ENCODE measurements at places on chromosomes 11 and 22.

DNA sequence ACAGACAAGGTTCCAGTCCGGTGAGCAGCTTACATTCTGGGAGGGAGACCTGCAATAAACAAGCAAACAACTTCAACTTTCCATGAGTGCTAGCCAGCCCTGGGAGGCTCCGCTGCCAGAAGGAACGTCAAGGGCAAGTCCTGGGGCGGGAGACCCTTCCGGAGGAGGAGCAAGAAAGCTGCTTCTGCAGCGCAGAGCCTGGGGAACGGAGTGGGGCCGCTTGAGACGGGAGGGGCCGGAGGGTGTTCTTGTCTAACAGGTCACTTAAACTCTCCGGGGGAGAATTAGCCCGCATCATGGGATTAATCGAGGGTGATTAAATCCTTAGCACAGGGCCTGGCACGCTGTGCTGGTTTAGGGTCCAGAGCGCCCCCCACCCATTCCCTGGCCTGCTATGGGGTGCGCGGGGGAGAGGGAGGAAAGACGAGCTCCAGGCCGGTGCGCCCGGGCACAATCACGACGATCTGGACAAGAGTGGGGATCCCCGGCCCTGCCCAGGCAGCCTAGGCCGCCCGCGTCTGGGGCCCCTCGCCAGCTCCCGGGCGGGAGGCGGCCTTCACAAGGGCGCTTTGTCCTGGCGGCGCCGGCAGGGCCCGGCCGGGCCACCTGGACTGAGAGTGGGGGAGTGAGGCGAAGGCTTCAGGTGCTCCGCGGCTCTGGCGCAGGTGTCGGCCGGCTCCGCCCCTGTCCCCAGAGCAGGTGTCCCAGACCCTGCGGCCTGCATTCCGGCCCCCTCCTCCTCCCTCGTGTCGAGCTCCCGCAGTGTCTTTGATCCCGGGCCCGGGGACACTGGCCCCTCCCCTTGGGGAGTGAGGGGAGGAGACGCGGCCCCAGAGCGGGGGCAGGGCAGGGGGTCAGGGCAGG, 663 bp upstream of the LARGE2 start:
- DNase-seq, result no peak

GRCh38 chr11:103895106-103895505, 141.3 kb upstream of the DDI1 start:
- no peak for DNase-seq

DNA sequence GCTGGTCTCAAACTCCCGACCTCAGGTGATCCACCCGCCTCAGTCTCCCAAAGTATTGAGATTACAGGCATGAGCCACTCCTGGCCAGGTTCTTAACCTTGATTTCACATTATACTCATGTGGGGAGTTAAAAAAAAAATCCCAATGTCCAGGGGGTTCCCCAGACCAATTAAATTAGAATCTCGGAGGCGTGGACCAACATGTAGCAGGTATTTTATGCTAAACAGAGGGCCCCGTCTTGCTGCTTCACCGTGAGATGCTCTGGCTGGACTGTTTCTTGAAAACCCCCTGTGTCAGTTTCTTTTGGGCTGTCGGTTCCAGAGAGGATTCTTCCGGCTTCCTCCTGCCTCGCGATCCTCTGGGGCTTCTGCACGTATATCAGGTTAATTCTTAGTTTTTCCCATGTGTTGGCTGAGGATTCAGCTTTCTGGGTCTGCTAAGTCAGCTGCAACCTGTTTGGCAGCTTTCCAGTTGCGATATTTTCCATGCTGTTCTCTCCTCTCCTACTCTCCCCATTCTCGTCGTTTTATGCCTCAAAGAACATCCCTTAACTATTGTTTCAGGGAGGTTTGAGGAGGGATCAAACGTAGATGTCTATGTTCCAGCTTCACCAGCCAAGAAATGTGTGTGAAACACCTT, 50.6 kb upstream of the ACCSL start:
- no peak for DNase-seq

GRCh38 chr22:23831261-23831660, 7.5 kb downstream of the DERL3 start:
- DNase-seq, result no peak

DNA sequence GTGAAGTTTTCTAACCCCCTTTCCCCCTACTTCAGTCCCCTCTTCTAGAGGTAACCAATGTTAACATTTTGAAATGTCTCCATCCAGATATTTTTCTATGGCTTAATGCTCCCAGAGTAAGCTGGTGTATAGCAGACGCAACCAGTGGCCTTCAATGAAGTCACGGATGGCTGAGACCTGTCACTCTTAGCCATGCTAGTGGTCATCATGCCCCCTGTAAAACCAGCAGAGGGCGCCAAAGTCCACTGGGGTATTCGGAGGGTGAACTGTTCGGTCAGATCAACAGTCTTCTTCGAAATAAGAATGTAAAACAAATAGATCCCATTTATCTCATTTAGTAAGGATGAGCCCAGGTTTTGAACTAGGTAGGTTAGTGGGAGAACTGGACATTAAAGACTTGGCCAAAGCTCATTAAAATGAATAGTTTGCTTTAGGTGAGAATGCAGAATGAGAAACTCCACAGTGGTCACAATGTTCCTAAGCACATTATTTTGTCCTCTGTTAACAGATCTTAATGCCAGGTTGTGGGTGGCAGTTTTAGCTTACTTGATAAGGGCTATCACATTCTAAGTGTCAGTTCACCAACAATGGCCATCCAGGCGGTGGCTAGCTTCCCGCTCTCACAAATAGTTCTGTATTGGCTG, 8.6 kb upstream of the MMP8 start:
- no peak for DNase-seq

- no peak for DNase-seq
Measured at GRCh38 chr11:96260532-96260931, 82.5 kb downstream of the MAML2 start.

DNA sequence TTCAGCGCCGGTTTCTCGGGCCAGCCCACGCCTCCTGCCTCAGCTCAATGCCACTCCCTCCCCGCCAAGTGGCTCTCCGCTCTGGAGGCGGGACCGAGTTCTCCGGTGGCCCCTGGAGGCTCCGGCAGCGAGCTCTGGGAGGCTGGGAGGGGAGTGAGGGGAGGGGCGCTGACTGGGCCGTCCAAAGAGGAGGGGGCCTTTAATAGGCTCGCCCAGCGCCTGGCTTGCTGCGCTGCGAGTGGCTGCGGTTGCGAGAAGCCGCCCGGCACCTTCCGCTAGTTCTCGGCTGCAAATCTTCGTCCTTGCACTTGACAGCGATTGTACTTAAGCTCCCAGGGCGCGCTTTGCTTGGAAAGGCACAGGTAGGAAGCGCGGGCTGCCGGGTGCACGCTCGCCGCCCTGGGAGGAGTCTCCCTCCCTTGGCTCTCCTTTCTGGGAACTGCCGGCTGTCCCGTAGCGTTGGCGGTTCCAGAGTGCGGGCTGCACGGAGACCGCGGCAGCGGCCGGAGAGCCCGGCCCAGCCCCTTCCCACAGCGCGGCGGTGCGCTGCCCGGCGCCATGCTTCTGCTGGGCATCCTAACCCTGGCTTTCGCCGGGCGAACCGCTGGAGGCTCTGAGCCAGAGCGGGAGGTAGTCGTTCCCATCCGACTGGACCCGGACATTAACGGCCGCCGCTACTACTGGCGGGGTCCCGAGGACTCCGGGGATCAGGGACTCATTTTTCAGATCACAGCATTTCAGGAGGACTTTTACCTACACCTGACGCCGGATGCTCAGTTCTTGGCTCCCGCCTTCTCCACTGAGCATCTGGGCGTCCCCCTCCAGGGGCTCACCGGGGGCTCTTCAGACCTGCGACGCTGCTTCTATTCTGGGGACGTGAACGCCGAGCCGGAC, at the start of gene ADAMTS15:
TSS of gene ADAMTS15 (plus strand) at position 230 of the 894 bp plus-strand sequence. CDS start at position 559, 329 bp downstream.
- no peak for DNase-seq

GRCh38 chr11:119627286-119627685, 101.7 kb downstream of the NECTIN1 start:
- no peak for DNase-seq

DNA sequence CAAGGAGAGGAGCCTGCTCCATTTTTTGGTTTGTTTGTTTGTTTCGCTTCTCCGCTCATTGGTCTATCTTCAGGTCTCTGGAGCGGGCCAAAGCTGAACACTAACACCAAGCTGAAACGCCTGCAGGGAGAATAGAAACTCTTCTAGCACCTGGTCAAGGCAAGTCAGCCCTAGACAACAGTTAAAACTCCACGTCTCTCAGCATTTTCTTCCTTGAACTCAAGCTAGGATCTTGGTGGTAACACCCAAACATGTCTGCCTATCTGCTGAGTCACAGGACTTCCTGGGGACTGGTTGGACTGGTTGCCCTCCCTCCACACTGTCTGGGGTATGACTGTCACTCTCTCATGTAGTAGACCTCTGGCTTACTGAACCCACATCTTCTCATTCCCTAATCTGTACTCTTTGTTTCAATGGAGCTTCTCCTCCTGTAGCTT, 23.9 kb upstream of the RBFOX2 start:
- DNase-seq, result no peak
